Activated CD4-positive, alpha-beta T cell treated with anti-CD3 and anti-CD28 coated beads, Interleukin-2, amount 10 ng/mL, durations not matched to agents 24 days and 14 days (primary cell): ENCODE measurements at places on chromosomes 7 and 10.

DNA sequence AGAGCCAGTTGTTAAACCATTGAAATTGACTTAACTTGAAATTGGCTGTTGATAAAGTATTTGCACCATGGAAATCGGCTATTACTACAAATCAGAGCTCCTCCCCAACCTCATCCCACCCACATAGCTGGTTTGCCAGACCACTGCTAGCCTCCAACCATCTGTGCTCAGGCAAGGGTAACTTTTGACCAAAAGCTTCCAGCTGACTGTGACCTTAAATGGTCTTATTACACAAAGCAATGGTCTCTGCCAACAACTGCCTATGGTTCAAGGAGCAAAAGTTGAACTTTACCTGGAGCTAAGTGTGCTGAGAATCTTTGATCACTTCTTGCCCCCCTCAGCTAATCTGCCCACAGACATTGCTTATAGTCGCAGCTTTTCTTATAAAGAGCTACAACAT is 48.5 kb upstream of the ADRB1 start:
- no peak for DNase-seq

- DNase-seq, result no peak
These were observed 638.1 kb upstream of the POT1 start for GRCh38 chr7:125567686-125568085.

DNA sequence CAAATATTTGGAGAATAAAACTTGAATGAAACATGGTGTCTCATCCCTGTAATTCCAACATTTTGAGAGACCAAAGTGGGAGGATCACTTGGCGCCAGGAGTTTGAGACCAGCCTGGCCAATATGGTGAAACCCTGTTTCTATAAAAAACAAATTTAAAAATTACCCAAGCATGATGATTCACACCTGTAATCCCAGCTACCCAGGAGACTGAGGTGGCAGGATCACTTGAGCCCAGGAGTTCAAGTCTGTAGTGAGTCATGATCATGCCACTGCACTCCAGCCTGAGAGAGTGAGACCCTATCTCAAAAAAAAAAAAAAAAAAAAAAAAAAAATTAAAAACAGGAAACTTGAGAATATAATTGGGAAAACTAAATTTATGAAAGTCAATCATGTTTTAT is 481.1 kb downstream of the SEMA3D start:
- DNase-seq, result no peak

GRCh38 chr10:63294781-63295180 is 161.7 kb downstream of the NRBF2 start:
- no peak for DNase-seq

- DNase-seq, result no peak
These were observed 16.3 kb downstream of the MSRB2 start for GRCh38 chr10:23111517-23112286.

DNA sequence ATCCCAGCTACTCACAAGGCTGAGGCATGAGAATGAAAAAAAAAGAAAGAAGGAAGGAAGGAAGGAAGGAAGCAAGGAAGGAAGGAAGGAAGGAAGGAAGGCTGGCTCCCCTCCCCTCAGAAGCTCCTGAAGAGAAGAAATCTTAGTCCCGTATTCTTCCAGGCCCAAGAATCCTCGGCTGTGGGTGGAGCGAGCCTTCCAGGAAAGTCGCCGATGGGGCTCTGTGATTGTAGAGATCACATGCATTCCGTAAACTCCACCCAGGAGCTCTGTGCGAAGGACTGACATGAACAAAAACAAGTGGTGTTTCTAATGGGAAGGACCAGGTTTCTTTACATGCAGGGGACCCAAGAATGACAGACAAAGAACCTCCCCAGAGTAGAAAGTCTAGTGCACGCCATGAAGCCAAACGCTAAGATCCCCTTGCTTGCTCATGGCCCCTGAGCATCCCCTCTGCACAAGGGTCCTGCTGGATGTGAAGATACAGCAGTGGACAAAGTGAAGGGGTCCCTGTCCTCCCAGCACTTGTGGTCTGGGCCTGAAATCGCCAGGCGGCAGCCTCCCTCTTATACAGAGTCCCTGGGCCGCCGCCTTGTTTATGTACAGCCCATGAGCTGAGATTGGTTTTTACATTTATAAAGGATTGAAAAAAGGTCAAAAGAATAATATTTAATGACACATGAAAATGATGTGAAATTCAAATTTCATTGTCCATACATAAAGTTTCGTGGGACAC is 25.2 kb downstream of the CNPY1 start:
- DNase-seq, result no peak

- no peak for DNase-seq
These were observed 251.0 kb upstream of the NPSR1 start for GRCh38 chr7:34406848-34407530.

GRCh38 chr10:1661416-1661815 is 75.9 kb downstream of the ADARB2 start:
- no peak for DNase-seq
